ENCODE measurements at places on chromosomes 1 and 21. TPM values are rescaled to one million over a fixed set of nuclear protein-coding genes. Genes with fewer than 3 reads are reported as not detected.

Gene C1orf87
- 12.6 TPM for total RNA-seq

Gene NLRP3
- total RNA-seq: 1.4 TPM

Gene LINGO4
- total RNA-seq: 3.5 TPM

Gene CELA2B
- 3.3 TPM for total RNA-seq

Gene PI4KB
- total RNA-seq: 103 TPM

Gene OR2G6
- not detected for total RNA-seq

Gene GBP6
- total RNA-seq: 0.25 TPM

Gene OR2AK2
- total RNA-seq: 0.74 TPM

Gene AGL
- 16.7 TPM for total RNA-seq

Gene GPR161
- total RNA-seq: 6.1 TPM

Gene SPOCD1
- total RNA-seq: 32.0 TPM

Gene VANGL1
- 8.2 TPM for total RNA-seq

Gene IVL
- not detected for total RNA-seq

Gene KCNE2
- 0.37 TPM for total RNA-seq

Gene CCDC30
- 5.8 TPM for total RNA-seq
